Activated naive CD4-positive, alpha-beta T cell treated with anti-CD3 and anti-CD28 coated beads for 36 hours (primary cell): ENCODE measurements at places on chromosomes 12 and 14.

DNA sequence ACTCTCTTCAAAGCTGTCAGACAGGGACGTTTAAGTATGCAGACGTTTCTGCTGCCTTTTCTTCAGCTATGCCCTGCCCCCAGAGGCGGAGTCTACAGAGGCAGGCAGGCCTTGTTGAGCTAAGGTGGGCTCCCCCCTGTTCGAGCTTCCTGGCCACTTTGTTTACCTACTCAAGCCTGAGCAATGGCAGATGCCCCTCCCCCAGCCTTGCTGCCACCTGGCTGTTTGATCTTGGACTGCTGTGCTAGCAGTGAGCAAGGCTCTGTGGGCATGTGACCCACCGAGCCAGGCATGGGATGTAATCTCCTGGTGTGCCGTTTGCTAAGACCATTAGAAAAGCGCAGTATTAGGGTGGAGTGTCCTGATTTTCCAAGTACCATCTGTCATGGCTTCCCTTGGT, 900.4 kb upstream of the MDGA2 start:
- H3K4me1 ChIP-seq = no peaks in the 10 kb centered on the region
- no peaks in the 10 kb centered on the region for H3K36me3 ChIP-seq
- no peak overlapping the region for H3K4me3 ChIP-seq
- no peaks in the 10 kb centered on the region for H3K27me3 ChIP-seq
- no peak for DNase-seq
- H3K27ac ChIP-seq = no peak overlapping the region

GRCh38 chr12:57133916-57134315, 5.6 kb downstream of the LRP1 start:
- no peak overlapping the region for H3K27ac ChIP-seq
- H3K36me3 ChIP-seq = no peaks in the 10 kb centered on the region
- H3K4me1 ChIP-seq = peaks cover 11% of the 10 kb centered on the region
- no peaks in the 10 kb centered on the region for H3K27me3 ChIP-seq
- no peak overlapping the region for H3K4me3 ChIP-seq
- DNase-seq = no peak

DNA sequence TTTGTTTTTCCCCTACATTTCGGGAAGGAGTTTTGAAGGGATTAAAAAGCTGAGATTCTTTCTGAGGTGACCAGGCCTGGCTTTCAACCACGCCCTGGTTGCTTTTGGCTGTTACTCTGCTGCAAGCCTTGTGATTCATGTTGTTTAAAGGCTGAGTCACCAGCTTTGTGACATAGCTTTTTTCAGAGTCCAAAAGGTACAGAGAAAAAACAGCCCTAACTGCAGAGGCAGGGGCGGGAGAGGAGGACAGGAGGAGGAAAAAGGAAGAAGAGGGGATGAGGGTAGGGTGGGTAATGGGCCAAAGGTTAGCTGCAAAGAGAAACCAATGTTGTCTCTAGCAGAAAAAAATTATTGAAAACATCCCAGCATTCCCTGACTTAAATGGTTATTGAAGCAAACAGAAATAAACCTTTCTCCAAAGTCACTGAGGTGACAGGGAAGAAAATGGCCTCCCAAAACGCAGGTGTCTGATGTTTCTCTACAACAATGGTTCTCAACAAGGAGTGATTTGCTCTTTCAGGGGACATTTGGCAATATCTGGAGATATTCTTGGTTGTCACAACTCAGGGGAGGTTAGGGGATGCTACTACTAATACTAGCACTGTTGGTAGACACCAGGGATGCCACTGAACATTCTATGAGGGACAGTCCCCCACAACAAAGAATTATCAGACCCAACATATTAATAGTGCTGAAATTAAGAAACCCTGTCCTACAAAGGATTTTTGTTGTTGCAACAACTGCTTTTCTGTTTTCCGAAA, 2.1 kb upstream of the UBC start:
- H3K4me1 ChIP-seq = peaks cover 79% of the 10 kb centered on the region
- peak overlapping the region; percentile 73 for H3K4me3 ChIP-seq
- peaks cover 28% of the 10 kb centered on the region for H3K36me3 ChIP-seq
- peak; percentile 71 for DNase-seq
- peak overlapping the region; percentile 100 for H3K27ac ChIP-seq

- peak overlapping the region; percentile 42 for H3K27ac ChIP-seq
- peaks cover 55% of the 10 kb centered on the region for H3K4me1 ChIP-seq
- no peaks in the 10 kb centered on the region for H3K27me3 ChIP-seq
Observed at GRCh38 chr12:57031138-57031725, 14.9 kb upstream of the TAC3 start.
